ENCODE measurements at places on chromosomes 2 and 18.
A peak's percentile ranks its signal among the peaks of the same experiment; 100 is the strongest.

GRCh38 chr2:1981421-1981820, 237.1 kb upstream of the PXDN start:
- DNase-seq, result no peak

- DNase-seq, result no peak
Measured at GRCh38 chr2:71474116-71474743, 20.9 kb downstream of the DYSF start.

GRCh38 chr18:23341983-23342382, 111.1 kb upstream of the RIOK3 start:
- DNase-seq, result no peak

DNA sequence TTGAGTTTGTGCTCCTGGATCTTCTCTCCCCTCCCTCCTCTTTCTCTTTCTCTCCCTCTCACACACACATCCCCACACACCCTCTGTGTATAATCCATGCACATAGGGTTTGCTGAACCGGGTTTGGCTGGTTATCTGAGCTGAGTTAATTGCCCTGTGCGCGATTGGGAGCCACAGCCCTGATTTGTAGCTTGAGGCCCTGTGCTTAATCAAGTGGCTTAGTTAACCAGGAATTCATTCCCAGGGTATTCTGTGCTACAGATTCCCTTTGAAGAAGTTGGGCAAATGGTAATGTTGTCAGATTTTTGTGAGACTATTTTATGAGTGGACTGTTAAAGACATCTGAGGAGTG, 6.2 kb downstream of the PARD3B start:
- DNase-seq, result no peak

- no peak for DNase-seq
Measured at GRCh38 chr18:48803518-48803917, 147.2 kb downstream of the SMAD7 start.

DNA sequence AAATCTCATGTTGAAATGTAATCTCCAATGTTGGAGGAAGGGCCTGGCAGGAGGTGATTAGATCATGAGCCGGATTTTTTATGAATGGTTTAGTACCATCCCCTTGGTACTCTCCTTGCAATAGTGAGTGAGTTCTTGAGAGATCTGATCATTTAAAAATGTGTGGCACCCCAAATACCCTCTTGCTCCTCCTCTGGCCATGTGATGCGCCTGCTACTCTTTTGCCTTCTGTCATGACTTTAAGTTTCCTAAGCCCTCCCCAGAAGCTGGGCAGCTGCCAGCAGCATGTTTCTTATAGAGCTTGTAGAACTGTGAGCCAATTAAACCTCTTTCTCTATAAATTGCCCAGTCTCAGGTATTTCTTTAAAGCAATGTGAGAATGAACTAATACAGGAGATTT, 72.6 kb upstream of the FIGN start:
- DNase-seq, result no peak

- no peak for DNase-seq
Measured at GRCh38 chr2:75396314-75396713, 164.4 kb downstream of the EVA1A start.

- DNase-seq, result no peak
Measured at GRCh38 chr2:239726091-239726591, 299.0 kb downstream of the NDUFA10 start.

- DNase-seq, result no peak
Measured at GRCh38 chr18:33201509-33201926, 239.0 kb downstream of the CCDC178 start.

- no peak for DNase-seq
Measured at GRCh38 chr2:127413200-127413599, 5.0 kb upstream of the PROC start.

DNA sequence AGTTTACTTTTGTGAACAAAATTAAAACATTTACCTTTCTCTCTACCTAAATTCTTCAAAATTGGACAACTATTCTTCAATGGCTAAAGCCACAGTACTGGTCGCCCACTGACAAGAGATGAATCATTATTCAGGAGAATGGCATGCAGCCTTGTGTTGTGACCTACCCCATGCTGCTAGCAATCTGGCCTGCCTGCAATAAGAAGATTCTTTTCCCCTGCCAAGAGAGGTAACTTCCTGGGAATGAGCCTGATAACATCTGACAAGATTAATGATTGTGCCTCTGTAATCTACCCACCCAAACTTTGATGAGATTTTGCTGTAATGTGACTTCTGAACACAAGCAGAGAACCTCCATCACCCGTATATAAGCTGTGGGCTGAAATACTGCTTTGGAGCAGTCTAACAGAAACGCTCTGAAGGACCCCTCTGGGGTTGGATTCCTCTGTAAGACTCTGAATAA, 47.0 kb upstream of the ST3GAL5 start:
- no peak for DNase-seq

DNA sequence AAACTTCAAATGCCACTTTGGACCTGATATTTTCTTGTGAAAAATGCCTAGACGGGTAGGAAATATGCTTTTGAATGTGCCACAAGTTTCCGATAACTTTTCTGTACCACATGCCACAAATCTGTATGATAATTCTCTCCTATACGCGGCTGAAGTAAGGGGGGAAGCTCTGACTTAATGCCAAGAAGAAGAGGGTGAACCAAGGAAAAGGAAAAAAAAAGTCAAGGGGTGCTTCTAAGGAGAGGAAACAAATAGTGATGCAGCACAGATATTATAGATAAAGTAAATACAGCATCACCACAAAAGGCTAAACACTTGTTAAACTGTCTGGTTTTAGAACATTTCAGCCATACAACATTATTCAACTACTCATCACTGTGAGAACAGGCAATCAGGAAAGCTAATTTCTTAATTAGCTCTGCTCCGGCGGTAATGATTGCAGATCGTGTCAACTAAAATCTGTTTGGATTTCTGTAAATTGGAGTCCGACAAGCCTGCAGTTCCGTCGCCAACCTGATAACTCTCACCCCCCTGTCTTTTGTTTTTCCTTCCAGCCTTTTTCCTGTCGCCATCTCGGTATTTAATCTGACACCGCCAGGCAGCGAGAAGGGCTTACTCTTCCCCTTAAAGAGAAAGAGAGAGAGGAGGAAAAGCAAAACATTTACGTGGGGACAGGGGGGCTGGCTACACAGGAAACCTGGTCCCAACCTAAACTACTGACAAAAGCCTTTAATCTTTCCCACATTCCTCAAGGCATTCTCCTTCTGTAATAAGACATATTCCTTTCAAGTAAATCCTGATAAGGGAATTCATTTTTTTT, 67.5 kb downstream of the ZEB2 start:
- DNase-seq, result no peak

- DNase-seq, result no peak
Measured at GRCh38 chr2:74137651-74138599, 9.8 kb downstream of the BOLA3 start.

DNA sequence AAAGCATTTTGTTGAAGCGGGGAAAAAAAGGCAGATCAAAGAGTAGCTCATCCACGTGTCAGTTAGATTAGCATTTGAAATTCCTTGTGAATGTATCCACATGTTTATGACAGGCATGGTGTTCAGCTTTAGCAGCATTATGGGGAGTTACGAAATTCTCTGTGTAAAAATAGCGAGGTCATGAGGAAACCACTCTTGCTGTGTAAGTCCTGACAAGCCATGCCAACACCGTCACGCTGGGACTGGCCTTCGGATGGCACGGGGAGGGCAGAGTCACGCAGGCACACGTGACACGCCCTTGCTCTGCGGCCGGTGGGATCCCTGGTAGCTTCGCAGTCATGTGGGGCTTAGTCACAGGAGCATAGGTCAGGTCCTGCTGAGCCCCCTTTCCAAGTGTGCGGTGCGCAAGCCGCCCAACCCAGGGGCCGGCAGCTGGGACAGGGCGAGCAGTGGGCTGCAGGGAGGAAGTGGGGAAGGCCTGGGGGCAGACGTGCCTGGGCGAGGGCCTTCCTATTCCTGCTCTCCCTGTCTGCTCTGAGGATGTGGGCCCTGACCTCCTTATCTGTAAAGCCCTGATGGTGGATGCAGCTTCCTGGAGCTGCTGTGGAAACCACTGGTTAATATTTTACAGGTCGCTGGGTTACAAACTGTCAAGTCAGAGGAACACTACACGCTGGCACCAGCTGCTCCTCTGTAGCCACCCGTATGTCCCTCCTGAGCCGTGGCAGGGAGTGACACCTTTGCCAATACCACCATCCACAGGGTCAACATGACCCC, 18.0 kb downstream of the MBP start:
- no peak for DNase-seq

GRCh38 chr2:18814387-18814786, 225.0 kb upstream of the NT5C1B start:
- DNase-seq, result no peak

- DNase-seq, result peak; percentile 73
Measured at GRCh38 chr2:77147153-77147552, 375.0 kb downstream of the LRRTM4 start.

GRCh38 chr2:167890739-167891138, 356.7 kb downstream of the STK39 start:
- DNase-seq, result no peak

DNA sequence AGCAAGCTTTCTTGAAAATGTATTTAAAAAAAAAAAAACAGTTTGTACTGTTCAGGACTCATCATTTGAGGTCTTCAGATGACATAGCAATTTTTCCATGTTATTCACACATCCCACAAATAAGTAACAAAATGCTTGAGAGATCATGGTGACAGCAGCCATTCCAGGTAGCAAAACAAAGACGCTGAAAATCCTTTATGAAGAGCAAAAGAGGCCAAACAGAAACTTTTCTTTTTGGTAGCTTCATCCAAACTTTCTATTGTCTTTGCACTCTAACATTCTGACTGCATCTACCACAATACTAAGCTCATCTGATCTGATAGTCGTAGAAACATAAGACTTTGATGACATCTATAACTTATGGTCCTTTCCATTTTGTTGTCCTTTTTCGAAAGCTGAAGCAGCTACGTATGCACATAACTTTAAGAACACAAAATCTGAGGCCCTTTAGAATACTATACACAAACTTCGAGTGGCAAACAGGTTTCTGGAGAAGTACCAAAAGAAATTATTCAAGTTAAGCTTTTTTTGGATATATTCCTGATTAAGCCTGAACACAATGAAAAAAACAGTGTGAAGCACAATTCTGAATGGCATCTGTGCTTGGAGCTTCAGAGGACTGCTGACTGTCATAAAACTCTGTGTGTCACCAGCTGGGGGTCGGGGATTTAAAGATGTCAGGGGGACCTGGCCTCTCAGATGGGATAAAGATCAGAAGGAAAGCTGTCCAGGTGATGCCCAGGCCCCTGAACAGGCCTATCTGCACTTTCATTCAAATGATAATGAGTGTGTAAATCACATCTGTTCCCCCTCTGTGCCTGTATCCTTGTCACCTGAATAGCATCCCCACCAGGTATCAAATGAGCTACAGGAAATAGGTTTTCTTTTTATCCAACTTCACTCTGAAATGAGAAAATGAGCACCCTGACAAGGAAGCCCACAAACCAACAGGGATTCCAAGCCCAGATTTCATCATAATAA, 75.8 kb downstream of the ZEB2 start:
- DNase-seq, result no peak

GRCh38 chr18:38539371-38539770, 973.8 kb upstream of the CELF4 start:
- no peak for DNase-seq

- DNase-seq, result no peak
Measured at GRCh38 chr2:145740302-145740701, 1220.4 kb upstream of the ZEB2 start.

DNA sequence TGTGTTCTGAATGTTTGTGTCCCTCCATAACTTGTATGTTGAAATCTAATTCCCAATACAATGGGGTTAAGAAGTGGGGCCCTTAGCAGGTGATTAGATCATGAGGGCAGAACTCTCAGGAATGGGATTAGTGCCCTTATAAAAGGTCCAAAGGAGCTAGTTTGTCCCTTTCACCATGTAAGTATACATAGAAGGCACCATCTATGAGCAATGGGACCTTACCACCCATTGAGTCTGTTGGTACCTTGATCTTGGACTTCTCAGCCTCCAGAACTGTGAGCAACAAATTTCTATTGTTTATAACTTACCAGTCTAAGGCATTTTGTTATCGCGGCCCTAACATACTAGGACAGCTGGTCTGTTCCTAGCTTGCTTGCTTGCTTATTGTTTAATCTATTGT, 106.3 kb downstream of the MYCN start:
- no peak for DNase-seq

- DNase-seq, result no peak
Measured at GRCh38 chr2:149733936-149734685, 146.5 kb upstream of the MMADHC start.

DNA sequence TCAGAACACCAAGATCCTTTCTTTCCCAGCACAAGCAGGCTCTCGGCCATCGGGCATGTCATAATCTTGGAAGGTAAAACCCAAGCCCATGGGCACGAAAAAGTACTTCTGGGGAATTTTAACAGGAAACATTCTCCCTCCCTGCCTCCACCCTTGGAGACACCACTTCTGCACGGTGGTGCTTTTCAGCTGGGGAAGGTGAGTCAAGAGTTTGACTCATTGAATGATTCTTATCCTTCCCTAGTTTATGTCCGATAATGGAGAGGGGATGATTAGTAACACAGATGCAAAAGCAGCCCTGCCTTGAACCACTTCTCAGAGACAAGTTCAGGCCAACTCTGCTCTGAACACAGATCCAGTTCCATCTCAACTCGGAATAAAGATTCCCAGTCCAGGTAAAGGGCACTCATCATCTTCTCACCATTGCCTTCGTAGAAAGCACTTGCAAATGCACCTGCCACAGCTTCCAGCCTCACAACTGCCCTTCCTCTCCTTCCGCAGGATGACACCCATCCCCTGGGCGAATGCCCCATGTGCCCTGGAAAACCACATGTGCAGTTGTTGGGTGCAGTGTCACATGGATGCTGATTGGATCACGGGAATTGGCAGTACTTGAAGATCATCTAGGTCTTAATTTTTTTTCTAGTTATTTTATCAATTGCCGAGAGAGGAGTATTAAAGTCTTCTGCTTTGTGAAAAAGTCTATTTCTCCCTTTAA, 136.2 kb downstream of the PXDN start:
- no peak for DNase-seq

DNA sequence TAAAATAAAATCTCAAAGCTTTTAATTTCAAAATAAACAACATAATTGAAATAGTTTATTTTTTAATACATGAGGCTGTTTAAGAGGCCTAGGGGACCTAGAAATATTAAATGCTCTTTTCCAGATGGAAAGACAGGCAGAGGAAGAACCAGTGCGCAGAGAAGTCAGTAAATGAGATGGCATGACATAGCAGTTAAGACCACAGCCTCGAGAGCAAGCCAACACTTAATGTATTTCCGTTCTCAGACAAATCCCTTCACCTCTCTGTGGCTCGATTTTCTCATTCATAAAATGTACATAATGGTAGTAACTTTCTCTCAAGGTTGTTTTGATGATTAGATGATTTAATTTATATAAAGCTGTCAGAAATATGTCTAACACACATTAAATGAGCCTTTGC, 405.1 kb upstream of the CWC22 start:
- DNase-seq, result no peak

GRCh38 chr2:207184768-207185167, 19.0 kb upstream of the KLF7 start:
- no peak for DNase-seq

DNA sequence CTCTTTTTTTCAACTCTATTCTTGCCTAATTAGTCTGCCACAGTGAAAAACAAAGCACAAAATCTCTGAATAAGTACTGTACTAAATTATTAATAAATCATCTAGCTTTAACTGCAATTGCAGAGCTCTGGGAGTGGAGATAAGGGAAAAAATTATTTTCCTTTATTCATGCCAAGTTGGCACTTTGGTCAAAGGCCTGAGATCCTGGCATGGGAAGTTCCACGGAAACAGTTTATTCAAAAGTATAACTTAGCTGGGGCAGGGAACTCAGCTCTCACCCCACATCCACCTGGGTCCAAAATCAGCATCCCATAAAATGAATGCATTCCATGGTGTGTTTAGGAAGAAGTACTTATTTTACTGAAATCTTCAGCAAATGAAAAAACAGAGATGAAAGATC, 185.2 kb upstream of the APCDD1 start:
- DNase-seq, result no peak
